ENCODE measurements at places on chromosomes 7 and 10.

GRCh38 chr10:73965890-73966768 is 31.8 kb upstream of the VCL start:
- H3K36me3 ChIP-seq = no peaks in the 10 kb centered on the region
- no peak overlapping the region for H3K4me3 ChIP-seq
- H3K27ac ChIP-seq = no peak overlapping the region
- H3K27me3 ChIP-seq = no peaks in the 10 kb centered on the region

GRCh38 chr7:32458025-32458424 is 32.2 kb downstream of the LSM5 start:
- no peaks in the 10 kb centered on the region for H3K4me1 ChIP-seq
- no peak for DNase-seq
- H3K4me3 ChIP-seq = no peak overlapping the region
- H3K27me3 ChIP-seq = no peaks in the 10 kb centered on the region
- H3K36me3 ChIP-seq = no peaks in the 10 kb centered on the region
- no peak overlapping the region for H3K27ac ChIP-seq

- H3K27me3 ChIP-seq = no peaks in the 10 kb centered on the region
- no peak overlapping the region for H3K4me3 ChIP-seq
- peaks cover 48% of the 10 kb centered on the region for H3K36me3 ChIP-seq
- DNase-seq = no peak
These were observed 61.0 kb upstream of the EFCAB10 start for GRCh38 chr7:105642264-105642663.

GRCh38 chr7:137985897-137986251 is 16.0 kb downstream of the CREB3L2 start:
- no peak overlapping the region for H3K27ac ChIP-seq
- H3K27me3 ChIP-seq = no peaks in the 10 kb centered on the region
- no peak for DNase-seq
- H3K36me3 ChIP-seq = no peaks in the 10 kb centered on the region
- H3K4me1 ChIP-seq = peaks cover 4% of the 10 kb centered on the region
- H3K4me3 ChIP-seq = no peak overlapping the region

- no peak overlapping the region for H3K4me3 ChIP-seq
- H3K36me3 ChIP-seq = no peaks in the 10 kb centered on the region
- no peaks in the 10 kb centered on the region for H3K27me3 ChIP-seq
These were observed 113.5 kb downstream of the RTKN2 start for GRCh38 chr10:62155054-62155680.

DNA sequence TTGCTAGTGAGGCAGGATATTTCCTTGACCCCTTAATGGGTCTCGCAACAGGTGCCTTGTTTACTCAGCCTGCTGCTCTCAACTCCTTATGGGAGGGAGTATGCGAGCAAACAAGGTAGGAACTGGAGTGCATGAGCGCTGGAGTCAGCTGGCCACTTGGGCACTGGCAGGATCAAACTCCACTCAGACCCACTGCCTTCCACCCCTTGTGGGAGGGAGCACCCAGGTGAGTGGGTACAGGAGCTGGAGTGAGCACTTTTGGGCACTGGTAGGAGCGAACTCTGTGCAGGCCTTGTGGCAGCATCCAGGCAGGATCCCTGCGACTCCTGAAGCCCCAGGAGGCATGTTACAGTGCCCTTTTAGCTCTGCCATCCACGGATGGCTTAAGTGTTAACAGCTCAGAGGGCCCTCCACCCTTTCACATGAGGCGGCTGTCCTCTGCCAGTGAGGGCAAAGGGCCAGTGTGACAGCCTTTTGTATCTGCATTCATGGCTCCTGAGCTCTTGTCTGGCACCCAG is 123.2 kb downstream of the ST7 start:
- no peaks in the 10 kb centered on the region for H3K4me1 ChIP-seq
- H3K4me3 ChIP-seq = no peak overlapping the region
- DNase-seq = no peak
- no peaks in the 10 kb centered on the region for H3K36me3 ChIP-seq
- no peak overlapping the region for H3K27ac ChIP-seq

DNA sequence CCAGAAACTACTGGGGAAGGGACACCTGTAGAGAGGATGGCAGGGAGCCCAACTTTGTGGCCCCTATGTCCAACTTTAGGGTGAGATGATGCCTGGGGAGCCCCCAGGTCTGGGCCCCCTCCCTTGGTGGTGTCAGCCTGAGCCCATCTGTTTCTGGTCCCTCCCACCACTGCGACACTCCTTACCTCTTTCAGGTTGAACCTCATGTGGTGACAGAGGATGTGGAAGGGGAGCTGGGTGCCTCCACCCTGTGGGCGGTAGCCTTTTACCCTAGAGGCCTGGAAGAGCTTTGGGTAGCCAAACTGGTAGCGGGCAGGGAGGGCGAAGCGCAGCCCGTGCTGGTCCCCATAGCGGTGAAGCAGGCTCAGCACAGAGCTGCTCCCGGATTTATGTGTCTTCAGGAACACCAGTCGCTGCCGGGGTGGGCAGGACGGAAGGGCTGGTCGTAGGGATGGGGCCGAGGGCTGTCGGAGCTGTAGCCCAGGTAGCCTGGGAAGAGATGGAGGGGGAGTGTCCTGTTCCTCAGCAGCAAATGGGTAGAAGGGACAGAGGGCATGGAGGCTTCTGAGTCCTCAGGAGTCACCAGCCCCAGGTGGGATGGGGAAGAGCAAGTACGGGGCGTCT is 2.0 kb downstream of the GAL3ST4 start:
- no peak for DNase-seq
- H3K4me3 ChIP-seq = no peak overlapping the region
- peaks cover 56% of the 10 kb centered on the region for H3K4me1 ChIP-seq
- H3K27me3 ChIP-seq = no peaks in the 10 kb centered on the region
- H3K27ac ChIP-seq = peak overlapping the region; percentile 35
- no peaks in the 10 kb centered on the region for H3K36me3 ChIP-seq
